Stimulated activated CD8-positive, alpha-beta memory T cell treated with anti-CD3 and anti-CD28 coated beads, Interleukin-4, amount 100 ng/mL, for 1 hour (primary cell): ENCODE measurements at places on chromosomes 16 and 17.

DNA sequence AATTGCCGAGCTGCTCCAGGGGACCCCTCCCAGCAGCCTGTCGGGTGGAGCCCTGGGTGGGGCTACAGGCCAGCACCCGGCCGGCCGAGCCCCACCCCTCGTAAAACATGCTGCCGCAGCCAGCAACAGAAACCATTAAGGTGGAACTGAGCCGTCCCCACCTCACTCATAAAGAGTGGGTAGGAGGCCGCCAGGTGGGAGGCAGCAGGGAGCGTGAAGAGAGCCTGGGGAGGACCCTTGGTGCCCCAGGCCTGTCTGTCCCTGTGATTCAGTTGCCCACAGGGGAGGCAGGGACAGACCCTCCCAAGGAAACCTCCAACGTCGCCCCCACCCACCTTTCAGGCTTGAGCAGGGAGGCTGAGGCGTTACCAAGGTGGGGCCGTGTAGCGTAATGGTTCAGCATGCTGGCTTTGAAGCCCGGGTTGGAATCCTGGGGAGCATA is 8.4 kb downstream of the FOXN1 start:
- no peak for DNase-seq

GRCh38 chr17:61414141-61414935 is 14.7 kb downstream of the TBX2 start:
- DNase-seq, result no peak

DNA sequence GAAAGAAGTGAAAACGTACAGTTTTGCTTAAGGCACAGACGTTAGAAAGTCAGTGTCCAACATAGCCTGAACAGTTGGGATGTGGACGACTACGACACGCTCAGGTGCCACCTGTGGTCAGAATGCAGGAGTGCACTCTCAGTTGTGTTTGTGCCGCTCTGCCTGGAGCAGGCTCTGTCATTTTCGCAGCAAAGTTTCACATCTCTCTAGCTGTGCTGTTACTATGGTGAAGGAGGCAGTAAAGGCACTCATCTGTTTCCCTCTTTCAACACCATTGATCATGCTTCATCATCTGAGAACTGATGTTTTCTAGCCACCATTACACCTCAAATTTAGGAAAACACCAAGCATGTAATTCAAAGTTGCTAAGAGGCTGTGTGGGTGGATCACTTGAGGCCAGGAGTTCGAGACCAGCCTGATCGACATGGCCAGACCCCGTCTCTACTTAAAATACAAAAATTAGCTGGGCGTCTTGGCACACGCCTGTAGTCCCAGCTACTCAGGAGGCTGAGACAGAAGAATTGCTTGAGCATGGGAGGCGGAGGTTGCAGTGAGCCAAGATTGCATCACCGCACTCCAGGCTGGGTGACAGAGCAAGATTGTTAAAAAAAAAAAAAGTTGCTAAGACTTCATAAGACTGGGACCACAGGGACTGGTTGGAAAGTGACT is 44.9 kb upstream of the DNAJA2 start:
- DNase-seq, result no peak

DNA sequence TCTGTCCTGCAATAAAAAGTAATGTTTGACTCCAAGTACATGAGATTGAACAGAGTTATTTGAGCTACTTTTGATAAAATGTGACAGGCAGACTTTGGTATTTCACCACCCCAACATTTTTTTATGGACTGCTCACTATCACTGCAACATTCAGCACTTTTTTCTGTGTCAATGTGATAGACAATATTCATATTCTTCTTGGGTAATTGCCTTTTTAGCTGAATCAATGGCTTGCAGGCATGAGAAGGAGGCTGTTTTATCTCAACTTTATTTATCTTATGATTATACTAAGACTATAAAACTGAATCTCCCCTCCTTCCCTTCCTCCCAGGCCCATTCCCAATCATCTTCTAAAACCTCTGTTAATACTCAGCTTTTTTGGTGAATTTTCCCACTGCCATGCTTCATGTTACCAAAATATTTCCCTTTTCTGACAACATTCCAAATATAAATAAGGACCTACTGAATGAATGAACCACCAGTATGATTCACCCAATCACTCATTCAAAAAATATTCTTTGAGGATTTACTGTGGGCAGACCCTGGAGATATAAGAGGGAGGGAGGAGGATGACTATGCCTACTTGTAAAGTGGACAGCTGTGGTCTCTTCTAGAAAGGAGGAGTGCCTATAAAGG is 67.6 kb downstream of the CDH13 start:
- DNase-seq, result no peak

DNA sequence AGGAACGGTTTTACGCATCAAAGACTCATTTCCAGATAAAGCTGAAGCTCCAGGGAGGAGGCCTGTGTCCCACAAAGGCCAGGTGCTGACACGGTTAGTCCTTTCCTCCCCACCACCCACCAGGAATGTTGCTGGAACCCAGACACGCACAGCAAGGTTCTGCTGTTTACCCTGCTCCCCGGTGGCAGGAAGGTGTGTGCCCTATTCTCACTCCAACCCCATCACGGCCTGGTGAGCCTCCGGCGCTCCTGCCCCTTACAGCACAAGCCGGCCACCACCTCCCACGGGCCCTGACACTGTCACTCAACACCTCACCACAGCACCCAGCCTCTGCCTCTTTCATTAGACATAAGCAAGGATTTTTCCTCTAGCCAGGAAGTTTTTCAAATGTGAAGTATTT is 47.8 kb downstream of the ANKRD11 start:
- DNase-seq, result no peak

- DNase-seq, result no peak
Observed at GRCh38 chr17:9408868-9409829, 166.5 kb downstream of the STX8 start.

- DNase-seq, result no peak
Observed at GRCh38 chr16:397736-398332, 835 bp downstream of the NME4 start.

DNA sequence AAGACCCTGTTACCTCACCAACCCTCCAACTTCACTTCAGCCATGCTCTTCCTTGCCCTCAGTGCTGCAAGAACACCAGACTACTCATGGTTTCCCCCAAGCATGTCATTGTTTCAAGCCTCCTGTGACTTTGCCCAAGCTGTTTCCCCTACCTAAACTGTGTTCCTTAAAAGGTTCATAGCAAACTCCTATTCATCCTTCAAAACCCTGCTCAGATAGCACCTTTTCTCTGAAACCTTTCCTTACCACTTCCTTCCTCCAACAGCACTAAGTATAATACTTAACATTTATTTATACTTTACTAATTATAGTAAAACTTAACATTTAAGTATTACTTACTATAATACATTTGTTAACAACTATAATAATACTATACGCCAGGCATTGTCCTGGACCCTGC is 136.2 kb downstream of the CCT6B start:
- no peak for DNase-seq

GRCh38 chr17:10944819-10945218 is 106.9 kb upstream of the PIRT start:
- no peak for DNase-seq

- no peak for DNase-seq
Observed at GRCh38 chr17:17886226-17886625, 49.4 kb upstream of the SREBF1 start.

DNA sequence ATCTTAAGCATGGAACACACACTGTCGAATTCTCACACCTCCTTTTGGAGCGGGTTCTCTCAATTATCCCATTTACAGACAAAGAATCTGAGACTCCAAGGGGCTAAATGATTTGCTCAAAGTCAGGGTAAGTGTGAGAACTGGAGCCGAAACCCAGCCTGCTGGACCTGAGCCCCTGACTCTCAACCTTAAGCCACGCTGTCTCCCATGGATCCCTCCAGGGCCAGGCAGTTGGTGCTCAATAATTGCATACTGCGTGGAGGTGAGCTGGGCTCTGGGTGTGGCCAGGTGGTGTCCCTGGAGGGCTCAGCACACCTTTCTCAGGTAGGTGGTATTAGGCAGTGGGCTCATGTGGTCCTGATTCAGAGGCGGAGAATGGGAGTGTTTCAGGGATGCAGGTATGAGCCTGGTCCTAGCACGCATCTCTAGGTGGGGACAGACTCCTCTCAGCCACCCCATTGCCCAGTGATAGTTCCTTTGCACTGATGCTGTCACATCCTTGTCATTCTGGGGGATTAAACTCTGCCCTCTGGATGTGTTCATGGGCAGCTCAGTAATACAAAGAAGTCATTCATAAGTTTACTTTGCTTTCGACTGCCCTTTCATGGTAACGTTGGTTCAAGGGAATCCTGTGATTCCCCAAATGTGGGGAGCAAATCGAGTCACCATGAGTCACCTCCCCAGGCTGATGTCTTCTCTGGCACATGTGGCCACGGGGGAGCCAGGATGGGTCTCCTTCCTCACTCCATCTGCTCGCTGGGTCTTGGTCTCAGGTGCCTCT is 399.5 kb upstream of the TNRC6C start:
- DNase-seq, result no peak

DNA sequence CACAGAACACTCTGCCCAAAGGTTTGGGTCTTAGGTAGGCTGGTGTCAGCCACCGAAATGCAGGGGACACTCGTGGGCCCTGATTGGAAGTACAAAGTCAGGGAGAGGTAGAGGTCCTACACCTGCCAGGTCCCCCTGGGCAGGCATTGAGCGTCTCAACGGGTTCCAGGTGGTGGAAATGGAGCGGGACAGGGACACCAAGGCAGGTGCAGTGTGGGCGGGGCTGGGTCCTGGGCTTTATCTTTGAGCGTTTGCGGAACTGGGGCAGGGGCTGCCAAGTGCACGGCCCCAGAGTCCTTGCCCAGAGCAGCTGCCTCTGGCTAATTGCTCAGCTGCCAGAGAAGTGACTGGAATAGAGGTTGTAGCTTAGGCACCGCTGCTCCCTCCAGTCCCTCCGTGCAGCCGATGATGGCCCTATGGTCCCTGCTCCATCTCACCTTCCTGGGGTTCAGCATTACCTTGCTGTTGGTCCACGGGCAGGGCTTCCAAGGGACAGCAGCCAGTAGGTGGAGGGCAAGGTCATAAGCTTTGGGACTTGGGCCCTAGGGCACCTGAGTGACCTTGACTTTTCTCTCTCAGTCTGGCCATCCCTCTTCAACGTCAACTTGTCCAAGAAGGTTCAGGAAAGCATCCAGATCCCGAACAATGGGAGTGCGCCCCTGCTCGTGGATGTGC is at the start of gene ZACN:
Gene ZACN (plus strand): TSS at position 323 of the 675 bp plus-strand sequence. CDS start 83 bp downstream, at position 406.
- DNase-seq, result no peak

- DNase-seq, result no peak
Observed at GRCh38 chr17:9696279-9697044, 51.1 kb downstream of the USP43 start.
